ENCODE measurements at places on chromosomes 4 and X.

- no peak for DNase-seq
These were observed 713.8 kb downstream of the RAB28 start for GRCh38 chr4:12770351-12770750.

DNA sequence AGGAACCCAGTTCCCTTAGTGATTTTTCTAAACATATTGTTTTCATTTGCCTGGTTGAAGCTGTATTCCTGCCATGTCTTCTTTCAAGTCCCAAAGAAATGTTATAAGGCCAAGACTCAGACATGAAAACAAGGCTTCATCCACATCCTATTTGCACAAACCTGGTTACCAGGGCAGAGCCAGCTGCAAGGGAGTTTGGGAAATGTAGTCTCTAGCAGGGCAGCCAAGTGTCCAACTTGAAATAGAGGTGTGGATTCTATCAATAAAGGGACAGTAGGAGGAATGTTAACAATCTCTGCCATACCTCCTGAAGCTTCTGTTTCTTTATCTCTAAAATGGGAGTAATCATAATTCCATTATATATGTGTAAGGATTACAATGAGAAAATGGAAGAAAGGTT is 56.6 kb downstream of the INTS12 start:
- DNase-seq = no peak

GRCh38 chr4:173696011-173696410 is 166.0 kb upstream of the HAND2 start:
- no peak for DNase-seq

DNA sequence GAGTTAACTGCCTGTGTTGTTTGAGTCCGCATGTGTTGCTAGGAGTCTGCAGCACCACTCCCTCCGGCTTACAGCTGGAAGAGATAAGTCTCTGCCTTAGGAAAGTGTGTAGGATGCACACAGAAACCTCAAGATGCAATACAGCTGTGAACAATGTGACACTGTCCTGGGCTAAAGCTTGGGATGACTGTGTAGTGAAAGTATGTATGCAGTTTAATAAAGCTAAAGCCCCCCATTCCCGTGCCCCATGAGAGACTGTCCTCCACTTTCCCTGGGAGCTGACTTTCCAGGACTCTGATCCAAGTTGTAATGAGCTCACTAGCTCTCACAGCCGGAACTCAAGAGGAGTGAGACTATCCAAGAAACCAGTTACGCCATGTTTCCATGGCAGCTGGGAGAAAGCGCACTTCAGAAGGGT is 156.6 kb upstream of the FTHL17 start:
- DNase-seq = no peak

GRCh38 chr4:94680176-94680862 is 77.4 kb upstream of the BMPR1B start:
- DNase-seq = no peak

- no peak for DNase-seq
These were observed 61.6 kb upstream of the PRPS1 start for GRCh38 chrX:107566604-107567262.

- DNase-seq = no peak
These were observed 25.9 kb upstream of the NYX start for GRCh38 chrX:41421071-41421729.
